Naive thymus-derived CD8-positive, alpha-beta T cell (primary cell): ENCODE measurements at places on chromosomes 12 and 14.

GRCh38 chr12:91274916-91275315 lies 92.3 kb upstream of the DCN start:
- DNase-seq: no peak

GRCh38 chr12:5730962-5731361 lies 214.1 kb downstream of the ANO2 start:
- DNase-seq: no peak

- no peak for DNase-seq
Measured at GRCh38 chr12:18849080-18849479, 111.2 kb downstream of the CAPZA3 start.

GRCh38 chr12:6323340-6323994 lies 13.0 kb downstream of the PLEKHG6 start:
- no peak for DNase-seq

GRCh38 chr14:49637534-49638078 lies 2.6 kb upstream of the DNAAF2 start:
- DNase-seq: no peak
